ENCODE measurements at places on chromosomes 1 and 21.

GRCh38 chr1:66176832-66177231 lies 357.1 kb upstream of the SGIP1 start:
- no peak for DNase-seq

GRCh38 chr1:201916649-201917249 lies 28.1 kb downstream of the SHISA4 start:
- DNase-seq, result peak; percentile 4

DNA sequence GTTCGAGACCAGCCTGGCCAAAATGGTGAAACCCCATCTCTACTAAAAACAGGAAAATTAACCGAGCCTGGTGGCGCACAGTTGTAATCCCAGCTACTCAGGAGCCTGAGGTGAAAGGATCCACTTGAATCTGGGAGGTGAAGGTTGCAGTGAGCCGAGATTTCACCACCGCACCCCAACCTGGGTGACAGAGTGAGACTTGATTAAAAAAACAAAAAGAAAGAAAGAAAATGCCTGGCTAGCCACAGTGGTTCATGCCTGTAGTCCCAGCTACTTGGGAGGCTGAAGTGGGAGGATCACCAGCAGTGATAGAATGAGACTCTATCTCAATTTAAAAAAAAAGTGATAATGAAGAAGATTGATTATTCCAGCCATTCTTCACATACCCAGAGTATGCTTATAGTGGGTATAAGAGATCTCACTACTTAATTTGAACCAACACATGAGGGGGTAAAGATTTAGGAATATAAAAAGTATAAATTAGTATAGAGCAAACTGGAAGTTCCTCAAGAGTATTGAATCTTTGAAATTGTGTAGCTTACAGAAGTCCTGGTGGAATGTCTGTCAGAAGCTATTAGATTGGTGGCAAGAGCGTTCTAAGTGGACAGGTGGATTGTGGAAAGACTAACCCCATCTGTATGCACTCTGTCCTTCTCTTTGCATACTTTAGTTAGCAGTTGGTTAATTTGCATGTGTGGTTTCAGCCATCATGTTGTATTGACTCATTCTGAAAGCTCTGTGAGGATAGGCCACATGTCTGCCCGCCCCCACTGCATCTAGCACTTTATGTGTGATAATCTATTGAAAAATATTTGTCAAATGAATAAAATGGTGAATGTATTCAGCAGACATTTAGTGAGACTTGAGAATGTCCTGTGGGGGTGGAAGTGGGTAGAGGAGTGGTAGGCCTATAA lies 25.0 kb downstream of the RLF start:
- peak; percentile 72 for DNase-seq

GRCh38 chr1:97007840-97008604 lies 286.4 kb downstream of the PTBP2 start:
- no peak for DNase-seq

DNA sequence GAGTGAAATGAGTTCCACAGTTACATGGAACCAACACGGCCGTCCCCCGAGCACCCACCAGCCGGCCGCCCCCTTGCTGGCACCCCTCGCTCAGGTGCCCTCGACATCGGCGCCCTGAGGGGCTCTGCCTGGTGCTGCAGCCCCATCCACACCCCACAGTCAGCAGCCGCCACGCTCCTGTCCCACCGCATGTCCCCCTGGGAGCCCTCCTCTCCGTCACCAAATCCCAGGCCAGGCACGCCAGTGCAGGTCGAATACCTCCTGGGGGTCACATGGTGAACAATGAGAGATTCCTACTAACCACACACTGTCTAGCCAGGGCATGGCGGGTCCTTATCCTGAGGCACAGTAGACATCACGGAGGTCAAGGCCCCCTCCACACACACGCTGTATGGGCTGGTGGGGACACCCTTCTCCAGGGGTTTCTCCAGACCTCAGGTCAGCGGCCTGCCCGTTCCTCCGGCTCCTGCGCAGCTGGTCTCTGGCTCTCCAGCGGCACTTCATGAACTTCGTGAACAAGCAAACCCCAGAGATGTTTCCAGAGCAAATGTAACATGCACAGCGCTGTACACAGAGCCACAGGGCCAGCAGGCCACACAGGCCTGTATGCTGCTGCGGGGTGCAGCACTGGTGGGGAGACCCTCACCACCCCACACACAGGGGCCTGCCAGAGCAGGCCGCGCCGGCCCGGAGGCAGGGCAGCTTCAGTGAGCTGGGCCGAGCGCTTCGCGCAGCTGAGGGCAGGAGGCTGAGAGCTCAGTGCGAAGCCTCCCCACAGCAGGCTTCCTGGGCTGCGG lies 21.8 kb downstream of the POFUT2 start:
- DNase-seq, result no peak

DNA sequence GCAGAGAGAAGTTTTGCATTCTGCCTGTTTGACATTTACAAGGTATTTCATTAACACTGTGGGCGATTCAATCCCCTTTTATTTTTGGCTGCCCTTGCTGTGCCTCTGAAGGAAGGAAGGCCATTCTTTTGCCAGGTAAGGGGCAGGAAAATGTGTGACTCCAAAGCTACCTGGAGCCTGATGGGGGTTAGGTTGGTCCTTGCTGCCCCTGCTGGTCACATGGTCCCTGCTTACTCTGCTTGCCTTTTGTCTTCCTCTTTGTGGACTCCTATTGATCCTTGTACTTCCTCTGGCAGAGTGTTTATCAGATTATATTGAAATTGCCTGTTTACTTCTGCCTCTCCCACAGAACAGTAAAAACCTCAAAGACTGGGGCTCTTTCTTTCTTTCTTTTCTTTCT lies 65.7 kb downstream of the ST6GALNAC3 start:
- DNase-seq, result no peak

DNA sequence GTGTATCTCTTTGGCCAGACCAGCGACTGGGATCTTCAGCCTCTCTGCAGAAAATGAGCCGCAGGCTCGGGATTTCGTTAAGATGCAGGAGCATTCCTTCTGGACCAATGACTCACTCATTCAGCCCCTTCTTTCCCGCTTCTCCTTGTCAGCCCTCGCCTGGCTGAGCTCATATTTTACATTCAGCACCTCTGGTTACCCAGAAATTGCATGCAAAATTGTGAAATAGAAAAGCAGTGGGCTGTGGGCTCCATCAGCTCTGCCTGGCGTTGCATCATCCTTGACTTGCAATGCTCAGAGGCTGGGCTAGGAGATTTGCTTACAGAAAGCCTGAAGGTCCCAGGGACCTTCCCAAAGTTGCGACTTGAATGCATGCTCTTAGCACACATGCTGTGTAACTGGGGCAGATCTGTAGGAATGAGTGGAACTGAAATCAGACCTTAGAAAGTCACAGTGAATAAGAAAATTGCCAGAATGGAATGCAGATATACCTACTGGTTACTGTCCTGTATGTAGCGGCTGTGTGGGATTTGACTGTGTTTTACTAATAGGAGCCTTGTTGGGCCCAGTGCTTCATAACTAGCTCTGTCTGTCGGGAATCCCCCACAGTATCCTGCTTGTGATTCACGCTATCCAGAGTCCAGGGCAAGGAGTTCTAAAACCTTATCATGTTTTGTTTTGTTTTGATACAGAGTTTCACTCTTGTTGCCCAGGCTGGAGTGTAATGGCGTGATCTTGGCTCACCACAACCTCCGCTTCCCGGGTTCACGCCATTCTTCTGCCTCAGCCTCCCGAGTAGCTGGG lies 444.8 kb downstream of the KIF26B start:
- no peak for DNase-seq

- DNase-seq, result peak; percentile 89
These were observed 1.6 kb upstream of the MMP23B start for GRCh38 chr1:1630191-1630964.

GRCh38 chr21:39088831-39089380 lies 94.3 kb downstream of the PSMG1 start:
- DNase-seq, result no peak

DNA sequence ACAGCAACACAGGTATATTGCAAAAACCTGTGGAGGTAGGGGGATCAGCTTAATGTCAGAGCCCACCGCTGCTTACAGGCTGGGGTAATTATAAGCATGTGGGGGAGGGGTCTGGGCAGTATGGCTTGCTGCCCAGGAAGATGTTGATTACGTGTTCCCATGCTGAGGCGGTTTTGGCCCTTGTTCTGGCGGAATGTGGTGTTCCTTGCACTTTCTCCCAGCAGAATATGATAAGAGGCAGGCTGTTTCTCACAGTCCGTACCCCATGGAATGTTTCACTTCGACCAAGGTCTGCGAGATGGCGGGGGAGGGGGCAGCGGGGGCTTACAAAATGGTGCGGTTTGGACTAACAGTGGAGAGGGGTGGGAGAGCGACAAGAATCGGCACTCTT lies 9.8 kb upstream of the HPCAL4 start:
- no peak for DNase-seq

- DNase-seq, result peak; percentile 95
These were observed 40.1 kb downstream of the ELK4 start for GRCh38 chr1:205591522-205592351.

DNA sequence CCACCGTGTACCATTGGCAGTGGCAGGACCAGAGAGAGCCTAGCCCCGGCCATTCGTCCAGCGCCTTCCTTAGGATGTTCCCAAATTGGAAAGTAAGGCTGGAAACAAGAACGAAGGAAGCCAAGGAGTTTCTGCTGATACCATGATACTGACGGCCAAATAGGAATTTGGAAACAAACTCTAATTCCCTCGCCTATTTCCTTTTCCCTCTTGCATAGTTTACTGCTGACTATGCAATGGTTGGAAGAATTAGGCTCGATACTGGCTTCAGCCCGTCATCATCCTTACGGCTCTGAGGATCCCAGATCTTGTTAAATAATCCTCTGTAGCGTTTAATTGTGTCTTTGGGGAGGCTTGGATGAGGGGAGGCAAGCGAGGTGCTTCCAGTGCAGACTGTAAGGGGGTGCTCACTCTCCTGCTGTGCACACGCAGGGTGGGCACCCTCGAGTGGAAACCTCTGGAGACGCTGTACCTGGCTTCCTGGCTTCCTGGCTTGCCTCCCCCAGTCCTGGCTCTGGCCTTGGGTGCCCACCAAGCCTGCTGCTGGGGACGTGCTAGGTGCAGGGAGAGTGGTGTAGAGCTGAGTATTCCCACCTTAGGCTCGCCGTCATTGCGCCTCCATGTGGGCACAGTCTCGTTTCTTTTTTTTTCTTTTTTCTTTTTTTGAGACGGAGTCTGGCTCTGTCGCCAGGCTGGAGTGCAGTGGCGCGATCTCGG lies 27.4 kb upstream of the CAMTA1 start:
- DNase-seq, result no peak

DNA sequence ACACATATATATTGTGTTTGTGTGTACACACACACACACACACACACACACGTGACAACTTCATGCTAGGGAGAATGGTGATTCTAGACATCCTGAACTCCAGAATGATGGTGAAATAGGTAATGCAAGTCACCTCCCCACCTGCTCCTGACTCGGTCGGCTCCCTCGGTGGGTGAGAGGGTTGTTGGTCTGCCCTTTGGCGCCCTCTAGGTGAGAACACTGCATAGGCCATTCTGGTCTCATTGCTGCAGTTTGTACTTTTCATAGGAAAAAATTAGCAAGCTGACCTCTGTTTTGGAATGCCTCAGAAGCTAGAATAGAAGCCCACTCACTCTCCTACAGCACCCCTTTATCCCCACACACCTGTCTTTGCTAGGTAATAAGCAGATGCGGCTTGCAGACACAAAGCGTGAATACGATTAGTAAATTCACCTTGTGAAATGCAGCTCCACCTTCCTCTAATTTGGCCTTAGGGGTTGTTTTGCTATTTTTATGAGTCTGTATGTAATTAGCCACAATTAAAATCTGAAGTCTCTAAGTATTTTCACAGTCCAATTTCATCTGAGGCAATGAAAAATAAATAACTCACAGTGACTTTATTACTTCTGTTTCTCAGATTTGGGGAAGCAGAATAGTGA lies 130.0 kb upstream of the KCNJ15 start:
- DNase-seq, result peak; percentile 59

- DNase-seq, result no peak
These were observed 12.4 kb downstream of the LYST start for GRCh38 chr1:235854347-235854746.

DNA sequence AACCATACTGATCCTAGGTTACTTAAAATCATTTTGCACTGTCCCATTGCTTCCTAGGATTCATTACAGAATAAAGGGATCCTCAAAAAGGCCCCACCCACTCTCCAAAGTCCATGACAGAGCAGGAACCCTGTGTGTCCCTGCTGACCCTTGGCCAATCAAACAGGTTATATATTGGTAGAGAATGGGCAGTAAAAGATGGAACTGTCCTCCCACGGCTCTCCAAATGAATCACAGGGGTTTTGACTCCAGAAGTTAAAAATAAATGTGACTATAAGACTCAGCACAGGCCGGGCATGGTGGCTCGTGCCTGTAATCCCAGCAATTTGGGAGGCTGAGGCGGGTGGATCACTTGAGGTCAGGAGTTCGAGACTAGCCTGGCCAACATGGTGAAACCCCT lies 65.5 kb downstream of the ACOT7 start:
- DNase-seq, result no peak

DNA sequence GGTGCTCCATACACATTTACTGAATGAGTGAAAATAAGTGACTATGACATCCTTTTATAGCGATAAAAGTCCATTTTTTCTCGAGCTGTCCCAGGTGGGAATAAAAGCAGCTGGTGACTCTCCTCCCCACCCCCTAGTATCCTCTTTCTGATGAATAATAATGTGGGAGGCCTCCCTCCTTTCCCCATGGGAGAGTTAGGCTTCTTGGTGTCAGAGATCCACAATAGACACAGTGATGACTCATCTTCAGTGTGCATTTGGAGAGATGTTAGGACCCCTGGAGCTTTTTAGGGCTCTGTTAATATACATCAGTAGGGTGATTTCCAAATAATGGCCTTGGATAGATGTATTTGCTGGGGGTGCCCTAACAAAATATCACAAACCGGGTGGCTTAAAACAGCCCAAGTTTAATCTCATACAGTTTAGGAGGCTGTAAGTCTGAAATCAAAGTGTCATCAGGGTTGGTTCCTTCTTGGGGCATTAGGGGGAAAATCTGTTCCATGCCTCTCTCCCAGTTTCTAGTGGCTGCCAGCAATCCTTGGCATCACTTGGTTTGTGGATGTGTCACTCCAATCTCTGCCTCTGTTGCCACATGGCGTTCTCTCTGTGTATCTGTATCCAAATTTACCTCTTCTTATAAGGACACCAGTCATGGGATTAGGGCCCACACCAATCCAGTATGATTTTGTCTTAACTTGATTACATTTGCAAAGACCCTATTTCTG lies 4.4 kb upstream of the PHC2 start:
- no peak for DNase-seq

GRCh38 chr21:34612557-34612956 lies 2.4 kb downstream of the RCAN1 start:
- DNase-seq, result no peak

- no peak for DNase-seq
These were observed 27.9 kb downstream of the CHIA start for GRCh38 chr1:111318523-111318922.

Measured in activated CD4-positive, alpha-beta T cell treated with anti-CD3 and anti-CD28 coated beads, Interleukin-2, amount 50 U/mL, for 48 hours (primary cell).